ENCODE measurements at places on chromosomes 16 and 17. TPM values are rescaled to one million over a fixed set of nuclear protein-coding genes. Genes with fewer than 3 reads are reported as not detected.

SMIM5 gene
- total RNA-seq = 3.6 TPM

SULT1A2 gene
- total RNA-seq = 1.6 TPM

SPATA32 gene
- 0.10 TPM for total RNA-seq

RND2 gene
- total RNA-seq = 0.10 TPM

GDPD3 gene
- 0.31 TPM for total RNA-seq

PITPNC1 gene
- 52.8 TPM for total RNA-seq

ZFPM1 gene
- 5.8 TPM for total RNA-seq

CHAD gene
- not detected for total RNA-seq

NT5C3B gene
- 30.5 TPM for total RNA-seq

CA7 gene
- not detected for total RNA-seq

KCNH4 gene
- total RNA-seq = under 0.01 TPM

AIPL1 gene
- total RNA-seq = under 0.01 TPM

Measured in mononuclear cell (primary cell).